ENCODE measurements at places on chromosomes 1 and 21.

- DNase-seq = no peak
Measured at GRCh38 chr1:8365661-8366362, 47.9 kb downstream of the SLC45A1 start.

- DNase-seq = no peak
Measured at GRCh38 chr21:46005481-46005881, 23.9 kb downstream of the COL6A1 start.

- no peak for DNase-seq
Measured at GRCh38 chr1:11568687-11569086, 85.5 kb downstream of the FBXO2 start.

GRCh38 chr1:10530281-10530740 lies 55.6 kb downstream of the PEX14 start:
- DNase-seq = no peak

- no peak for DNase-seq
Measured at GRCh38 chr1:5343256-5344020, 648.8 kb downstream of the NPHP4 start.

DNA sequence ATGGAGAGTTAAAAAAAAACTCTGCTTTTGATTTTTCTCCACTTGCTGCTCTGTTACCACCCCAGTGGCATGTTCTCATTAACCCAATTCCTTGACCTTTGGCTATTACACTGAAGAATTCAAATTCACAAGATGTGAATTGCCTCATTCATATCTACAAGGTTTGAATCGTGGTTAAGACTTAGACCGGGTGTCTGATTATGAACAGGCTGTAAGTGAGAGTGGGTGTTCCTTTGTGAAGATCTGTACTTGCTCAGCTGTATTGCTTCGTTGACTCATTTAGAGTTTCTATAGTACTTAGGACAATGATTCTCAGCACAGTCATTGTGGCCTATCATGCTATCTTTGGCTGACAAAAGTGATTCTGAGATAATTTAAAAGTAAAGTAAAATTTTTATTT lies 36.4 kb downstream of the DNM3 start:
- DNase-seq = no peak

- no peak for DNase-seq
Measured at GRCh38 chr1:22772014-22772413, 61.4 kb downstream of the EPHB2 start.

- DNase-seq = no peak
Measured at GRCh38 chr1:56434740-56435139, 144.6 kb downstream of the PLPP3 start.

DNA sequence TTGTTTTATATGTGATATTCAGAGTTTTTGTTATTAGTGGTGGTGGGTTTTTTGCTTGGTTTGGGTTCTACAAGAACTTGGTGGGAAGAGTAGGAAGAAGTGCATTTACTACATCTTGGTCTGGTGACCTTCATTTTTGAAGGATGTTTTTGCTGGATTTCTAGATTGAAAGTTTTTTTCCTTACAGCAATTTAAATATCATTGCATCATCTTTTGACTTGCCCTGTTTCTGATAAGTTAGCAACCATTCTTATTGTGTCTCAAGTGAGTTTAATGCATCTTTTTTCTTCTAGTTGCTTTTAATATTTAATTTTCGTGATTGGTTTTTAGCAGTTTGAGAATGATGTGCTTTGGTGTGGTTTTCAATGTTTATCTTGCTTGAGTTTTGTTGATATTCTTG lies 447.7 kb downstream of the DISC1 start:
- DNase-seq = no peak

GRCh38 chr1:12200208-12200607 lies 29.6 kb upstream of the VPS13D start:
- DNase-seq = no peak

Measured in stimulated activated CD4-positive, alpha-beta T cell treated with anti-CD3 and anti-CD28 coated beads, Interleukin-12 subunit alpha, Interleukin-12 subunit beta, amount 100 ng/mL, for 24 hours (primary cell).